ENCODE measurements at places on chromosomes 5 and 9.

GRCh38 chr5:165410476-165410875, 1905.1 kb downstream of the MAT2B start:
- H3K27ac ChIP-seq: no peak overlapping the region
- H3K4me1 ChIP-seq: no peaks in the 10 kb centered on the region
- no peak for DNase-seq
- no peak overlapping the region for H3K4me3 ChIP-seq
- H3K36me3 ChIP-seq: no peaks in the 10 kb centered on the region

- no peak for DNase-seq
- H3K4me3 ChIP-seq: no peak overlapping the region
- no peaks in the 10 kb centered on the region for H3K4me1 ChIP-seq
- H3K27ac ChIP-seq: no peak overlapping the region
These were observed 294.5 kb upstream of the TAS2R1 start for GRCh38 chr5:9924614-9925013.

- DNase-seq: no peak
- H3K4me3 ChIP-seq: no peak overlapping the region
- H3K27me3 ChIP-seq: no peaks in the 10 kb centered on the region
- no peak overlapping the region for H3K27ac ChIP-seq
- no peaks in the 10 kb centered on the region for H3K36me3 ChIP-seq
- H3K4me1 ChIP-seq: no peaks in the 10 kb centered on the region
These were observed 725.0 kb downstream of the TLE1 start for GRCh38 chr9:80964374-80964773.

DNA sequence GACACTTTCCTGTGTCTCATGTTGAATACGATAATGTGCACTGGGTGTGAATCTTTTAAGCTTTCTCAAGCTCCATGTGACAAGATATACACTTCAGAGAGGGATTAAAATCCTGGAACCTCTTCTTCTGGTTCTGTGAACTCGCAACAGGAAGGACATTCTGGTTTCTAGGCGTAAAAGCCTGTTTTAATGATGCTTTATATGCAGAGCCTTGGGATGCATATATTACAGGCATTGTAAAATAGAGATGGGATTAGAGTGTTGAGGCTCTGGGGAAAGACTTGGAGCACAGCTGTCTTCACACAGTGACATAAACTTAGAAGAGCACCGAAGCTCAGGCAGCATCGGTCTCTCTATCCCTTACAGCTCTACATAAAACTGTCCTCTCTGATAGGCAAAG, 107.7 kb upstream of the SV2C start:
- no peak for DNase-seq
- no peaks in the 10 kb centered on the region for H3K4me1 ChIP-seq
- H3K27me3 ChIP-seq: no peaks in the 10 kb centered on the region

GRCh38 chr5:120958877-120959485, 494.9 kb downstream of the PRR16 start:
- no peaks in the 10 kb centered on the region for H3K27me3 ChIP-seq
- H3K4me1 ChIP-seq: no peaks in the 10 kb centered on the region
- H3K4me3 ChIP-seq: no peak overlapping the region

Measured in hepatocyte (in vitro differentiated cells).